ENCODE measurements at places on chromosomes 3 and 15.

GRCh38 chr3:120841264-120841663 lies 66.7 kb upstream of the STXBP5L start:
- no peak for DNase-seq

GRCh38 chr3:171813897-171814460 lies 3.7 kb upstream of the PLD1 start:
- DNase-seq: peak; percentile 93

GRCh38 chr3:32453346-32453745 lies 49.3 kb downstream of the CMTM6 start:
- DNase-seq: no peak

DNA sequence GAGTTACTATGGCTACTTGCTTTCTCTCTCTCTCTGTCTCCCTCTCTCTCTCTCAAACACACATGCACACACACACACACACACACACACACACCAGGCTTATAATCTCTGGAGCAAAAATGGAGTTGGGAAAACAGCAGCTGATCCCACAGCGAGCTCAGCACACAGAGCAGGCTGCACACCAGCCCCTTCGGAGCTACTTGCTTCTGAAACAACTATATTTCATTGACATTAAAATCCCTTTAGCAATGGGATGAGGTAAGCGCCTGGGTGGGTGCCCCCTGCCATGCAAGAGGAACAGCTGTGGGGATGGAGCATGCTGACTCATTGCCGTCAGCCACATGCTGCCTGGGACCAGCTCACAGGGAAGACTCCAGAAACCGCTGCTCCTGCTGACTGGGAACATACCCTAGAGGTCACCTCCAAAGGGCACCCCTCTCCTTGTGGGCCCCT lies 45.7 kb downstream of the B3GNT5 start:
- peak; percentile 80 for DNase-seq

GRCh38 chr3:147744967-147745366 lies 335.8 kb downstream of the ZIC1 start:
- DNase-seq: no peak

DNA sequence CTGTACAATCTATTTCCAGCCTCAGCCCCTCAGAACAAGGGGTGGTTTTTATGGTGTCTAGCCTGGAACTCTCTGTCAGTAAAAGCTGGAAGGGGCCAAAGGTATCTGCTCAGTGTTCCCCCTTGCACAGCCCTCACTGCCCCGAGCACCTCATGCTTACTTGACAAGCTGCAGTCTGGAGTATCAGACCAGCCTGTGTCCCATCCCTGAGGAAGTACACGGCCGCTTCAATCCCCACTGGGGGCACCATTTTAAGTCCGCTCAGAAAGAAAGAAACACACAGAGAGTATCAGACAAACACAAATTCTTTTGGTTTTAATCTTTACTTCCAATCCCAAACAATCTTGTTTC lies 32.4 kb downstream of the UMPS start:
- no peak for DNase-seq

DNA sequence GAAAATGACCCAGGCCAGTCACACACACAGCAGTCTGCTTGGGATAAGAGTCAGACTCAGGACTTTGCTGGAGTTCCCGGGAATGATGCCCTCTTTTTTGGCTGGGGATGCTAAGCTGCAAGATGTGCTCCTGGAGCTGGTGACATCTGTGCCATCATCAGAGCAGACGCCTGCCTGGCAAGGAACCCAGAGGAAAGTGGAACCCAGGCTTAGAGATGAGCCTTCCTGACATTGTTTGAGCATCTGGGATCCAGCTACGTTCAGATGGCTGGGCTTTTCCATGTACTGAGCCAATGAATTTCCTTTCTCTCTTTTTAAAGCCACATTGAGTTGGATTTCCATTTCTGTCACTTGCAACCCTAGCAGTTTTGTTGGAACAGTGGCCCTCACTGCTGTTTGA lies 53.3 kb downstream of the EBLN2 start:
- DNase-seq: no peak

GRCh38 chr3:81531263-81531662 lies 230.2 kb downstream of the GBE1 start:
- DNase-seq: no peak

DNA sequence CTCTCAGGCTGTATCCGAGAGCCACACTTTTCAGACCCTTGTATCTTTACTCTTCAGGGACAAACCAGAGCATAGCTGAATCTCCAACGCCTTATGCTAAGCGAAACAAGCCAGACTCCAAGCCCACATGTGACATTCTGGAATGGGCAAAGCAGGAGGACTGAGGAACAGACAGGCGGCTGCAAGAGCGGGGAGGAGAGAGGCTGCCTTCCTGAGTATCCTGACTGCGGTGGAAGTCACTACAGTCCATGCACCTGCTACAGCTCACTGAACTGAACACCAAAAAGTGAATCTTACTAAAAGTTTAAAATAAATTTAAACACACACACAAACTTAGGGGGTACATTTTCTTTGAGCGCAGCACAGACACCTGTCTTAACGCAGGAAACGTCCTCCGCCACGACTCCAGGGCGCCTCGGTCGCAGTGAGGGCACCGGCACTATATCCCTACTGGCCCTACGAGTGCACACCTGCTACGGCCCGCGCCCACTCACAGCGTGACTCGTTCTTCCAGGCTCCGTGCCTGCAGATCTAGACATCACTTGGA lies 1.4 kb downstream of the CYFIP1 start:
- DNase-seq: no peak

GRCh38 chr3:47121409-47121808 lies 42.5 kb downstream of the SETD2 start:
- no peak for DNase-seq

- DNase-seq: peak; percentile 27
Measured at GRCh38 chr15:101070502-101071273, 151.5 kb downstream of the LRRK1 start.

- DNase-seq: no peak
Measured at GRCh38 chr3:180306155-180306554, 269.4 kb upstream of the PEX5L start.

- no peak for DNase-seq
Measured at GRCh38 chr3:55518451-55518850, 31.3 kb upstream of the WNT5A start.

GRCh38 chr3:126267169-126267975 lies 87.0 kb upstream of the ALDH1L1 start:
- peak; percentile 54 for DNase-seq

GRCh38 chr15:66390678-66391077 lies 4.0 kb downstream of the MAP2K1 start:
- DNase-seq: peak; percentile 87

- no peak for DNase-seq
Measured at GRCh38 chr3:139101396-139101795, 56.7 kb upstream of the PRR23C start.

DNA sequence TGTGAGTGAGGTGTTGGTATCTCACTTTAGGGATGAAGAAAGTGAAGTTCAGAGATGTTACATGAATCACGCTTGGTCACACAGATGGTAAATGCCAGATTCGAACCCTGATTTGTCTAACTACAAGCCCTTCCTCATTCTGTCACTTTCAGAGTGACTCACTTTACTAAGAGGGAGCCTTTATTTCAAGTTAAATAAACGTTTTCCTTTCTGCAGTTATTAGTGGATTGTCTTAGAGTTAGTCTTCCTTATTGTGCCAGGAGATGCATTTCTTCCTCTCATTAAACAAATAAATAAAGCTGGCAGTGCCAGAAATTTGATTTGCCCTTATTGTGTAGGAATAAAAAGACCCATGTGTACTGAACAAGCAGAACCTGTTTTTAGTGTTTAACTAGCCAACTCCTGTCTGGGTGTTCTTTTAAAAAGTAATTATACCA lies 162.5 kb downstream of the AKAP13 start:
- DNase-seq: no peak

- DNase-seq: no peak
Measured at GRCh38 chr3:186090901-186091300, 18.0 kb downstream of the ETV5 start.

GRCh38 chr3:64170270-64170669 lies 55.0 kb downstream of the PRICKLE2 start:
- DNase-seq: no peak

DNA sequence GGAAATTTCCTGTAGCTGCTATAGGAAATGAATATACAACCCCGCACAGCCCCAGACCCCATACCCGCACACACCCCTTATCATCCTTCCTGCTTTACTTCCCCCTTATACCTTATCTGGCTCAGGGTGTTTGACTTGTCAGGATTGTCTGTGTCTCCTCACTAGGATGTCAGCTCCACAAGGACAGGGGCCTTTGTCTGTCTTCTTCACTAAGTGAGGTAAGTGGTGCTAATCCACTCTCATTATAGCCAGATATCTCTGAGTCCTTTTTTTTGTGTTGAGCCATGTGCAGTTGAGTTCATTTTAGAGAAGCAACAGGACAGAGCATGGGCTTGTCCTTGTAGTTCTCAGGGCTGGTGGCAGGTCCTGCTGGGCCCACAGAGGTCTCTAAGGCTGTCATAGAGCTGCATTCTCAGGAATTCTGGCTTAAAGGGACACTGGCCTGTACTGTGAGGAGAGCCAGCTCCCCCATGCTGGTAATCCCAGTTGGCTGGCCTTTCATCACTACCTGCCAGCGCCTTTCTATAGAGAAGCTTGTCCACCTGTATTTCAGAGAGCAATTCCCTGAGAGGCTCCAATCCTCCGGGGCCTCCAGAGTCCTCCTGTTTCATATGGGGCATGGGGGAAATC lies 9.0 kb downstream of the KY start:
- DNase-seq: no peak

- peak; percentile 26 for DNase-seq
Measured at GRCh38 chr3:131501949-131502348, 822 bp downstream of the MRPL3 start.

- DNase-seq: no peak
Measured at GRCh38 chr3:127306361-127307111, 18.7 kb upstream of the PRR20G start.

GRCh38 chr3:46895761-46896160 lies 18.2 kb downstream of the PTH1R start:
- DNase-seq: no peak

Measured in hematopoietic multipotent progenitor cell treated with erythropoietin and hydrocortisone succinate and interleukin-3 and kit ligand, for 4 days (in vitro differentiated cells).